ENCODE measurements at places on chromosomes 12 and 14.
A peak's percentile ranks its signal among the peaks of the same experiment; 100 is the strongest.

DNA sequence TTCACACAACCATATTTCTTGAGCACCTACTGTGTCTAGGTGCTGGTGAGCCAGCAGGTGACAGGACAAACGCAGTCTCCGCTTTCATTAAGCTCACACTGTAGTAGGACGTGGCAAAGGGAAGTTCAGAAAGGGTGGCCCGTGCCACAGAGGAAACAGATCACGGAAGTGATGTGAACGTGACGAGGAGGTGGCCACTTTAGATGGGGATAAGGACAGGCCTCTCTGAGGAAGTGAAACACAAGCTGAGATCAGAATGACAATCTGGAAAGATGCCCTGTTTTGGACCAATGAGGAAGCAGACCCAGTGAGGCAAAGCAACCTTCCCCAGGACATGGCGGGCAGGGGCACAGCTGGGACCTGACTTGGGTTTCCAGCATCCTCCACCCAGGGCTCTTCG is 127.4 kb upstream of the PRMT8 start:
- DNase-seq, result no peak

DNA sequence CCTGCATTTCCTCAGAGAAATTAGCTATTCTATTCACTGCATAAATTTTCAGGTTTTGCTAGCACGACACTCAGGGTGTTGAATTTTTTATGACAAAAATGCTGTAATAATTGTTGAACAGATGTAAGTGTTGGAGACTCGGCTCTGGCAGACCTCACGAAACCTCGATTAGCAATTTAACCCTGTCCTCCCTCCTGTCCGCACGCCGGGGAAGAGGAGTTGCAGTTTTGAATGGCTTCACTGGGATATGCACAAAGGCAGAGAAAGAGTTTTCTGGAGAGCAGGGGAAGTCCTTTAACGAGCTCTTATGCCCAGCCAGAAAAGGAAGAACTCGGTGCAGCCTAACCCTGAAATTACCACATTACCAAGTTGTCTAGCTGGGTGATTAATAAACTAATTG is 661.1 kb downstream of the VRK1 start:
- no peak for DNase-seq

DNA sequence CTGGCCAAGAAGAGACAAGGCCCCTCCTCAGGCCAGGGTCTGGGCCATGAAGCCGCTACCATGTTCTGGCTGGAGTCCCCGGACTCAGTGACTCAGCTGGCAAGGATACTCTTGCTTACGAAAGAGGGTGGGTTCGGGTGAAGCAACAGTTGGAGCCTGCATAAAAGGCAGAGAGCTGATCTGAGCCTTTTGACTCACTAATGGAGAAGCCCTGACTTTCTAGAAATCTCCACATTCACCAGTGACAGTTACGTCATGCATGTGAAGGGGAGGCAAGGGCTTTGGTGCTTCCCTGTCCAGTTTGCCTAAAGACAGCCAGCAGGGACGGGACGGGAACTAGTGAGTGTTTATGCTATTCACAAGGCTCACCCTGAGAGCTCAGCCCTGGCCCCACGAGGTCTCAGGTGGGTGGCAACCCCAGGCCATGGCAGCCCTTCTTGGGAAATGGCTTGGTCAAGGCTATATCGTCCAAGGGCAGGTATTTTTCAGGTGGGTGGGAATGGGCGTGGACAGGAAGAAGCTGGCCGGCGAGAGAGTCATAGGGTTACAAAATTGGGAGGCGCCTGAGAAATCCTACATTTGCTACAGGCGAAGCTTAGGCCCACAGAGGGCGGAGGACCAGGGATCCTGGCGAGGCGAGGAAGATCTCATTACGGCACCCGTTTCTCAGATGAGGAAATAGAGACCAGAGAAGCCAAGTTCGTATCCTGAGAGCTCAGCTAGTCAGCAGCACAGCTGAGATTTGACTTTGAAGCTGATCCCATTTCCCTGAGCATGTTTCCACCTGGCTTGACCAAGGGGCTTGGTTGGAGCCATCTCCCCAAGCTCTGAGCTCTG is 314.6 kb downstream of the BCL11B start:
- DNase-seq, result peak; percentile 86

DNA sequence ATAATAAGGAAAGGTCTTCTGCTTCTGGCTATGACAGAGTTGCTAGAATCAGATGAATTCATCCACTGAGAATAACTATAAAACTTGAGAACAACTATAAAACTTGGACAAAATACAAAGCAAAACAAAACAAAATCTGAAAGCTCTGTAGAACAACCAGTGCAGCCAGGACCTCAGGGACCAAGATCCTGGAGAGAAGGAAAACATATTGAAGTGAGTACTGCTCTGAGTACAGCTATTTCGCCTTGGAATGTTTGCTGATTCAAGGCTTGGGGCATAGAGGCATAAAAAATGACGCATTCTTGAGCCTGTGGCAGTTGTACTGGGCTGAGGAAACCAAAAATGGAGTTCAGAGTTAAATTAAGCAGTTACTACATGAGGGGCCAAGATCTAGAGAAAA is 21.7 kb downstream of the FOXA1 start:
- DNase-seq, result no peak

- DNase-seq, result no peak
These were observed 7.2 kb downstream of the SETD3 start for GRCh38 chr14:99473458-99473857.

GRCh38 chr12:90061809-90062208 is 353.2 kb upstream of the ATP2B1 start:
- no peak for DNase-seq

DNA sequence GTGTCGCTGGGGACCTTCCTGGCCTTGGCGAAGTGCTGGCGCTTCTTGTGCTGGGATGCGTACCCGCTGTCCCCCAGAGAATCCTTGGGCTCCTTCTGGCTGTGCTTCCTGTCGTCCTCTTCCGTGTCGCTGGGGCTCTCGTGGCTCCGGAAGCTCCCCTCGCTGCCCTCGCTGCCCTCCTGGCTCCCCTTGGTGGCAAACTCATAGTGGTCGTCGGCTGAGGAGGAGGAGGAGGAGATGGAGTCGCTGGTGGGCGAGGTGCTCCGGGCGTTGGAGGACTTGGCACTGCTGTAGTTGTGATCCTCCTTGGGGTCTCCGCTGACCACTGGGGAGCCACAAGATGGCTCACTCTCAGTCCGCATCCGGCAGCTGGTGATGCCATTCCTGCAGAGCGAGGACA is 254.4 kb downstream of the FOXN3 start:
- DNase-seq, result no peak

- no peak for DNase-seq
These were observed 54.9 kb upstream of the GNG2 start for GRCh38 chr14:51805541-51805940.

DNA sequence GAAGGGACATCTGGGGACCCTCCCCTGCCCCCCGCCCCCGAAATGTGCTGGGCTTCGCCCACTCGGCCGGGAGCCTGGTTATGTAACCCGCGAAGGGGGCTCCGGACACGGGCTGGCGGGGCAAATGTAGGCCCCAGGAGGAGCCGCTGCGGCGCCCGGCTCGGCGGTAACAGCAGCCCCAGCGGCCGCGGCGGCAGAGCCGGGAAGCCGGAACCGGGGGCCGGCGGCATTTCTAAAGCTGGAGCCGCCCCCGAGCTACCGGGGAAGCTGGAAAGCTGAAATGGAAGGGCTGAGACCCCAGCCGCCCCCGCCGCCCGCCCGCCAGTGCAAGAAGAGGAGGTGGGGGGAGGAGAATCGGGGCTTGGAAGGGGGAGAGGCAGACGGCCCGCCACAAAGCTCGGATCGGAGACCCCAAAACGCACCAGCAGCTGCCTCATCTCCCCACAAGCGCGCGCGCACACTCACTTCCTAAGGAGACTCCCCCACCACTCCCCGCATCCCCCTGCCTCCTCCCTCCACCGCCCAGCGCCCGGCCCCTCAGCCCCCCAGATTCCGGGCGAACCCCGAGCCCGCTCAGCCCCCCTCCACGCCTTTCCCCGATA is 1.5 kb downstream of the KDM2B start:
- peak; percentile 36 for DNase-seq

DNA sequence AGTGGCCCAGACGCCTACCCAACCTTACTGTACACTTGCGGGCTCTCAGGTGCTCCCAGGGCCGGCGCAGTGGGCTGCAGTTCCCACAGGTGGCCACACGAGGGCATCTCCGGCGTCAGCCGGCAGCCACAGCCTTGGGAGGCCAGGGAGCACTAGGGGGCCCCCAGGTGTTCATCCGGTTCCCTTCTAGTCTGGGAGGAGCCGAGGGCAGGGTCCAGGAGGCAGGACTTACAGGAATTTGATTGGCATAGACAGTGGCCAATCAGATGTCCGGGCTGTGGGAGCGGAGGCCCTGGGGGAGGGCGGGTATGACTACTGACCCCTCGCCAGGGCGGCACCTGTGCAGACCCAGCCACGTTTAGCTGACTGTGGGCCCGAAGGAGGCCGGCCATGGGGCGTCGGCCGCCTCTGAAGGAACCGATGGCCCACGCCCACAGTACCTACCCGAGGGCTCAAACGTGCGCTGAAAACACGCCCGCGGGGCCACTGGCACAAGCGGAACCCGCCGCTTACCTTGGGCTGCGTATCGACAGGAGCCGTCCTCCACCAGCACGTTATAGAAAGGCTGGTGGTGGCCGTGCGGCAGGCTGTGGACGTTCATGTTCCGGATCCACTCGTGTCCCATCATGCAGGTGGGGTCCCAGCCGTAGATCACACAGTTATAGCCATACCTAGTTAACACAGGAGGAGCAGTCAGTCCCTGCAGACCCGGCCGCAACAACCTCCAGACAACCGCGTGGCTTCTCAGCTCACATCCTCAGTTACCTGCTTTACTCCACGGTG is 34.8 kb downstream of the FBXO21 start:
- DNase-seq, result peak; percentile 46

GRCh38 chr12:65699251-65699650 is 125.0 kb upstream of the HMGA2 start:
- DNase-seq, result peak; percentile 70

GRCh38 chr12:68844318-68844745 is 36.4 kb downstream of the MDM2 start:
- DNase-seq, result no peak

GRCh38 chr14:42277840-42278239 is 671.2 kb downstream of the LRFN5 start:
- no peak for DNase-seq

DNA sequence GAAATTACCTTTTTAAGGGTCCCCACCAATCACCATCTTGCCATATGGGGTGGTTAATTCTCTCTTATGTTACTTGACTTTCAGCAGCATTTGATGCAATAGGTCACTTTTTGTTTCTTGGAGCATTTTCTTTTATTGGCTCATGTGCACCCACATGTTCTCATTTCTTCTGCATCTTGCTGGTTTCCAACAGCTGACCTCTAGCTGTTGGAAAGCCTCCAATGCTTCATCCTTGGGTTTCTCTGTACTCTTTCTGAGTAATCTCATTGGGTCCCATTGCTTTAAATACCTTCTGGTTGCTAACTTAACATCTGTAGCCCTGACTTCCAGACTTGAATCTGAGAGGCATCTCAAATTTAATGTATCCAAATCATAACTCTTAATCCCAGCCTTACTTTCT is 116.8 kb downstream of the CRADD start:
- no peak for DNase-seq

DNA sequence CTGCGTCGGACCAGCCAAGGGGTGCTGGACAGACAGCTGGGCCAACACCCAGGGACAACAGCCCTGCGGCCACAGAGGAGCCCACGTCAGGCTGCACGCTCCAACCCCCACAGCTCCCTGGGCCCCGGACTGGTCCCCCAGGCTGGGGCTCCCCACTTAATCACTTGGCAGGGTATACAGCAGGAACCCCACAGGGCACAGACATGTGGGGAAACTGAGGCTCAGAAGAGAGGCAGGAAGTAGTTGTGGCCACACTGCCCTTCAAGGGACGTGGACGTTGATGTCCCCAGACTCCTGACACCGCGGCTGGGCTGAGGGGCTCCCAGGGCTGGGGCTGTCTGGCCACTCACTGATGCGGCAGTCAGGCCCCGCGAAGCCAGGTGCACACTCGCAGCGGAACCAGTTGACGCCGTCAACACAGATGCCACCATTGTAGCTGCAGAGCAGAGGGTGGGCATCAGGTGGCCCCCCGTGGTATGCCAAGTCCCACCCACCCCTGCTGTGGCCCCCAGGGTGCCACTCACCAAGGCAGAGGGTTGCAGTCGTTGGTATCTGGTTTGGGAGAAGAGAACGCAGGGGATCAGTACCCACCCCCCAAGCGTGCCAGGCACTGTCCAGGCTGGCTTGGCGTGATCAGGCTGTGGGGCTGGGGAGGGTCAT is 21.5 kb downstream of the JAG2 start:
- DNase-seq, result no peak

DNA sequence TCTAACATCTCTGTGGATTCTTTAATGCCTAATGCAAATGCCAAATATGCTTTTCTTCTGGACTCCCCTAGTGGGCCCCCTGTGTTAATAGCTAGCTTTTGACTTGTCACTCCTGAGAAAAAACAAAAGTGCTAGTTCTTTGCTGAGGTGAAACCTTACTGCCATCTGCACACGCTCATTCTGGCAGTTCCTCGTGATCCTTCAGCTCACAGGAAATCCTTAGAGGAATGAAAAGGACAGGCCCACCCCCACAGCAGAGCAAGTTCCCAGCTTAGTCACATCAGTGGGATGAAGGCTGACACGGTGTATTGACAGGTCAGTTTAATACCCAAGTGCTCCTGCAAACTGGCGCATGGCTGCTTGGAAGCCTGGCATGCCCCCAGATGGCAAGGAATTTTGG is 165.1 kb upstream of the ATP2B1 start:
- no peak for DNase-seq

GRCh38 chr14:25150401-25150800 is 100.5 kb upstream of the STXBP6 start:
- no peak for DNase-seq

- no peak for DNase-seq
These were observed 384.6 kb downstream of the SLC16A7 start for GRCh38 chr12:59980476-59980875.

- peak; percentile 49 for DNase-seq
These were observed 31.4 kb downstream of the DCP1B start for GRCh38 chr12:1972856-1973317.

- DNase-seq, result no peak
These were observed 25.6 kb upstream of the DBX2 start for GRCh38 chr12:45076417-45077026.

DNA sequence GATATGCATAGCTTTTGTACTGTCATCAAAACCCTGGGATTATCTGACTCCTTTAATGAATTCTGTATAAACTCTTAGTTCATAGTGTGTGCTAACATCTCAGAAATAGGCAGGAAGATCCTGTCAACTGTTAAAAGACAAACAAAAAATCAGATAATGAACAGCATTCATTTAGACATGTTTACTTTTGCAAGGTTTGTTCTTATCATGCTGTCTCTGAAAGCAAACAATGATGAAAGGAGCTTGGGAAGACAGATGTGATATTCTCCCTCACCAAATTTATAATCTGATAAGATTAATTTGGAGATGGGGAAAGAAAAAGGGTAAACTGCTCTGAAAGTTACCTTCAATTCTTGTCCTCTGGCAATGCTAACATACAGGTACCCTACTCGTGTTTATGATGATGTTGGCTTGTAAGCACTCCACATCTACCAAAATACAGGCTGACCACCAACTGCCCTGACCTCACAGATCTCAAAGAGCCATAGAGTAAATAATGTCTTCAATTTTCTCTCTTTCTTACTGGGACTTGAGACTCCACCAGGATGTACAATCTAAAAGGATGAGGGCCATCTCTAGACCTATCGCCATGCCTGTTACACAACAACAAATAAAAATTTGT is 233.8 kb downstream of the SSPN start:
- DNase-seq, result no peak
